ENCODE measurements at places on chromosomes 5 and 9.

- DNase-seq, result no peak
Measured at GRCh38 chr5:103375863-103376591, 117.5 kb downstream of the MACIR start.

DNA sequence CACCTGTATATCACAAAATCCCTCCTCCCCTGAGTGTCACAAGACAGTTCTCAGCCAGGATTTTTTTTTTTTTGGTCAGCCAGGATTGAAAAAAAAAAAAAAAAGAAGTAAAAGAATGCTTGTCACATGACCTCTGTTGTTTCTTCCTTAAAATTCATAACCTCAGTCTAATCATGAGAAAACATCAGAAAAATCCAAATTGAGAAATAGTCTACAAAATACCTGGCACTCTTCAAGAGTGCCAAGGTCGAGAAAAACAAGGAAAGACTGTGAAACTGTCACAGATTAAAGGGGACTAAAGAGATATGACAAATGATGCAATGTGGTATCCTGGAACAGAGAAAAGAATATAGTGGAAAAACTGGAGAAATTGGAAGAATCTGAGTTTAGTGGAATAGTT lies 58.5 kb upstream of the SUB1 start:
- DNase-seq, result no peak

DNA sequence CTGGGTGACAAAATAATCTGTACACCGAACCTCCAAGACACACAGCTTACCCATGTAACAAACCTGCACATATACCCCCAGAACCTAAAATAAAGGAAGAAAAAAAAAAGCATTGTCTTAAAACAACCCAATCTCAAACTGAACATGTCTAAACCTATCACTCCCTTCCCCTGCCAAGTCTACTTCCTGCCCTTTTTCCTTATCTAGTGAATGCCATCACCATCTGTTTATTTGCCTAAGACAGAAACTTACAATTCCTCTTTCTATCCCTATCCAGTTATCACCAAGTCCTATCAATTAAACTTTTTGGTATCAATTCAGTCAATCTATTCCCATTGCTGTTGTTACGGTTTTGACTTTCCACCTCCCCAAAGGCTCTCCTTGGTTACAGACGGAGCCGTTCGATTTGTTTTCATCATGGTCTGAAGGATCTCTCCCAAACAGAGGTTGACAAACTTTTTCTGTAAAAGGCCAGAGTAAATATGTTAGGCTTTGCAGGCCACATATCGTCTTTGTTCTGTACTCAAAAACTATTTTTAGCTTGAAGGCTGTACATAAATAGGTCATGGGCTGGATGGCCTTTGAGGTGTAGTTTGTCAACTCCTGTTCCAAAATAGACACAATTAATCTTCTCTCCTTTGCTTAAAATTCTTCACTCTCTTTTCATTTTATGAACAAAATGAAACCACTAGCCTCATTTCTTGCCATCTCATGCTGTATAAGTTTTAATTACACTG lies 12.1 kb downstream of the NOL8 start:
- DNase-seq, result no peak

DNA sequence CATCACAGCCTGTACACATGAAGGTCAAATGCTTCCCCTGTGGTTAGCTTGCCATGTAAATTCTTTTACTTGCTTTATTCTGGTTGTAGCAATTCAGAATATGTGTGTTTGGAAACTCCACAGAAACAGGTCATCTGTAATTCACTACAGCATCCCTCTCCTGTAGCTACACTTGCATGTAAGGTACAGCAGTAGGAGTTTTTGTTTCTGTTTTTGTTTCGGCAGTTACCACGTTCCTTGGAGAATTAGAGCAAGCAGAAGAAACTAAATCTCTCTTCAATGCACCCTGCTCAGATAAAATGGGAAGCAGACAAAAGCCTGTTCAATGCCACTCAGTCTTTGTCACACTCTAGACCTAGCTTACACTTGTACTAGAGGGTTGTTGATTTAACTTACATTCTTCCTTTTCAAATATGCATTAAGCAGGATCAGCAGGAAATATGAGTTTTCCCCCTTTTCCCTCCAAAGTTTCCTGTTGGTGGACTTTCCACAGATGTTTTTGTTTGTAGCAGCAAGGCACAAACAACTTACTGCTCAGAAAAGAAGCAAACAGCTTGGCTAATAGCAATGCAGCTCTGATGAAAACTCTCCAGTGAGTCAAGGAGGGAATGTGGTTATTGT lies 80.9 kb downstream of the YIPF5 start:
- DNase-seq, result no peak

- no peak for DNase-seq
Measured at GRCh38 chr9:121700165-121700831, 48.9 kb downstream of the DAB2IP start.

- peak; percentile 57 for DNase-seq
Measured at GRCh38 chr9:19464764-19465585, 56.2 kb downstream of the ACER2 start.

DNA sequence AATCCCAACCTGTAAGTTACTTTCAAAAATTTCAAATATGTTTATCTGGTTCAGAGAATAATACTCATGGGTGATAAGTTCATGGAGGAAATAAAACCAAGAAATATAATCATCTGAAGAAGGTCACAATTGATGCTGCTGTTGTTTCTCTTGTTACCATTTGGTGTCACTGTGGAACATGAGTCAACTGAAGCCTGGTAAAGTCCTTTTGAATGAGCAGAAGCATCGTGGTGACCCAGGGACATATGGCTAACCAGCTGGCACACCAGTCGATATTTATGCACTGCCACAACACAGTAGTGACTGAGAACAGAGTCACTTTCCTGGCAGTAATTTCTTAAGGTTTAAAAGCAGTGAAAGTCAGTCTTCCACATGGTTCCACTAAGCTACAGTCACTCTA lies 612.9 kb upstream of the TLE4 start:
- DNase-seq, result no peak

DNA sequence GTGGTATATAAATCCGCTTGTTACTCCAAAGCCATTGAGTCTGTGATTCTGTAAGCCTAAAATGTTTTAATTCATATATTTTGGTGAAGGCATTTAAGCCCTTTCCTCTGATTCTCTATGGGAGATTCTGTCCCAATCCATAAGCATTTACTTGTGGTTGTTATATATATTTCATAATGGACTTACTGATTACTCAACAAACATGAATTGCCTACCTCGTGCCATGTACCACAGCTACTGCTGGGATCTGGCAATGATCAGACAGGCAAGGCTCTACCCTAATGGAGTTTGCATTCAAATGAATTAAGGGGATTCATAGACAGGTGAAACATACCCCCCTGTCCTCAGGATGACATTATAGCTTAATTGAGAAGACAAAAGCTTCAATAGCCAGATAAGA lies 54.5 kb downstream of the C9orf152 start:
- DNase-seq, result no peak
